Bronchial smooth muscle cell (primary cell): ENCODE measurements at places on chromosomes 2 and 18. TPM values are rescaled to one million over a fixed set of nuclear protein-coding genes. Genes with fewer than 3 reads are reported as not detected.

Gene CAVIN2
- total RNA-seq: 9.7 and 25.4 TPM in 2 replicates

Gene LCT
- total RNA-seq: under 0.01 and 0.09 TPM in 2 replicates

Gene ICOS
- total RNA-seq: not detected in 2 replicates

Gene COL4A4
- total RNA-seq: 0.16 and 0.17 TPM in 2 replicates

Gene TUBA3E
- total RNA-seq: not detected in 2 replicates
